ENCODE measurements at places on chromosomes 5 and 9. TPM values are rescaled to one million over a fixed set of nuclear protein-coding genes. Genes with fewer than 3 reads are reported as not detected.
A peak's percentile ranks its signal among the peaks of the same experiment; 100 is the strongest.

DNA sequence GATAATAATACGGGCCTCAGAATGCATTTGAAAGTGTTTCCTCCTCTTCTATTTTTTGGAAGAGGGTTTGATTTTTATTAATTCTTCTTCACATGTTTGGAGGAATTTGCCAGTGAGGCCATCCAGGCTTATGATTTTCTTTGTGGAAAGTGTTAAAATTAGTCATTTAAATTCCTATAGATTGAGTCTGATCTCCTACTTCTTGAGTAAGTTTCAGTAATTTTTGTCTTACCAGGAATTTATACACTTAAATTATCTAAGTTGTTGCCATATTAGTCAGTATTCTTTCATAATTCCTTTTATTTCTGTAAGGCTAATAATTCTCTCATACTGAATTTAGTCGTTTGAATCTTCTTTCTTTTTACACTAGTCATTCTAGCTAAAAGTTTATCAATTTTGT, 25.2 kb upstream of the HAPLN1 start:
- H3K4me1 ChIP-seq, result no peaks in the 10 kb centered on the region
- no peaks in the 10 kb centered on the region for H3K27me3 ChIP-seq
- H3K27ac ChIP-seq, result no peak overlapping the region

DNA sequence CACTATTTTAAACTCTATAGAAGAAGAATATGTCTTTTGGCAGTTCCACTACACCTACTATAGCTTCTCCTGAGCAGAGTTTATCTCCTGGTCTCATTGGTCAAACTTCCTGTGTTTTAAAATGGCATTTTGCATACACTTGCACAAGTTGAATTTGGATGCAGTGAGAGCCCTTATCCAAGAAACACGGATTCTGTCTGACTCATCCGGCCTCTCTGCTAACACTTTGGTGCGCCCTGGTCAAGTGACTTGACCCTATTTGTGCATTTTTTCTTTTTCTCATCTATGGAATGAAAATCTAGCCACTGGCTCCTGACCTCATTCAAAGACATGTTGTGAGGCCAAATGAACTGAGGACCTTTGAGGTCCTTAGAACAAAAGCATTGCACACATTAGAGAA, 20.0 kb downstream of the PIP5K1B start:
- no peaks in the 10 kb centered on the region for H3K27me3 ChIP-seq
- no peak overlapping the region for H3K27ac ChIP-seq
- DNase-seq, result no peak
- peaks cover 31% of the 10 kb centered on the region for H3K36me3 ChIP-seq

DNA sequence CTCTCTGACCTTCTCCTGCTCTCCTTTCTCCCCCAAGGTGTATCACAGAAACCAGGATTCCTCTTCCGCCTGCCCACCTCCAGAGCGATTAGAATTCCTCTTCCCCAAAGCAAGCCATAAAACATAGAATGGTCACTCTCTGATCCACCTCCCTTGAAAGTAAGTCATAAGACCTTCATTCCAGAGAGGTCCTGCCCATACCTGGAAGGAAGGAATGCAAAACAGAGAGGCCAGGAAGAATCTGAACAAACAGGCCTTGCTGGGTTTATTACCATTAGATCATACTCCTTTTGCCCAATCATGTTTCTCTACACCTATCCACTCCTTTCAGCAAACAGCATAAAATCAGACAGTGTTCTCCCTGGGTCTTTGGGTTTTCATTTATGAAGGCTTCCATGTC, 21.0 kb downstream of the CDKL3 start:
- H3K27ac ChIP-seq, result no peak overlapping the region
- H3K4me1 ChIP-seq, result peaks cover 6% of the 10 kb centered on the region
- peaks cover 2% of the 10 kb centered on the region for H3K27me3 ChIP-seq
- H3K36me3 ChIP-seq, result no peaks in the 10 kb centered on the region
- DNase-seq, result no peak

DNA sequence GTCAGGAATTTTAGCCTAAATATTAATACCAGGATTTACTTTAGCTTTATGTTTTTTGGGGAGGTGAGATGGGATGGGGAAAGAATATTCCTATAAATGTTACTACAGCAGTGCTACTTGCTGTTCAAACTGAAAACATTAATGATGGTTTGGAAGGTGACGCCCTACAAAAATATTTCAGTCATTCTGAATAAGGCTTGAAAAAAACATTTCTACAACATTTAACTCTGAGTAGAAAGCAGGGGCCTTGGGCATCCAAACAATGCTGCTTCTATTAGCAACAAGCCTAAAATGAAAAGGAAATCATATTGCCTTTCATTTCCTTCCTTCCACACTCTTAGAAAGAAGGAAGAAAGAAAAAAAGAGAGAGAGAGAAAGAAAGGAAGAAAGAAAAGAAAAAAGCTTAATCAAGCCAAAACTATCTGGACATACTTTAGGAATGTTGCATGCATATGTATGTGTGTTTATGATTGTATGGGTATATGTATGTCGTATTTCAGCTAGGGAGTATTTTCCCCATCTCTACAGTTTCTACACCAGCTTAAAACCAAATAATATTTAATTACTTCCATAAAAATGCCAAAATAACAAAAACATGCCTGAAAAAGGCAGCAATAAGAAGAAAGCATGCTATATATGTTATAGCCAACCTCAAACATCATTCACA, 16.3 kb upstream of the DAB2 start:
- no peak for DNase-seq
- H3K36me3 ChIP-seq, result no peaks in the 10 kb centered on the region
- H3K4me1 ChIP-seq, result no peaks in the 10 kb centered on the region
- no peak overlapping the region for H3K4me3 ChIP-seq
- H3K27me3 ChIP-seq, result peaks cover 2% of the 10 kb centered on the region

- H3K27me3 ChIP-seq, result peaks cover 6% of the 10 kb centered on the region
- no peaks in the 10 kb centered on the region for H3K4me1 ChIP-seq
- H3K36me3 ChIP-seq, result no peaks in the 10 kb centered on the region
- H3K4me3 ChIP-seq, result no peak overlapping the region
- H3K27ac ChIP-seq, result no peak overlapping the region
- DNase-seq, result no peak
Measured at GRCh38 chr5:14134771-14135170, 8.4 kb upstream of the TRIO start.

DNA sequence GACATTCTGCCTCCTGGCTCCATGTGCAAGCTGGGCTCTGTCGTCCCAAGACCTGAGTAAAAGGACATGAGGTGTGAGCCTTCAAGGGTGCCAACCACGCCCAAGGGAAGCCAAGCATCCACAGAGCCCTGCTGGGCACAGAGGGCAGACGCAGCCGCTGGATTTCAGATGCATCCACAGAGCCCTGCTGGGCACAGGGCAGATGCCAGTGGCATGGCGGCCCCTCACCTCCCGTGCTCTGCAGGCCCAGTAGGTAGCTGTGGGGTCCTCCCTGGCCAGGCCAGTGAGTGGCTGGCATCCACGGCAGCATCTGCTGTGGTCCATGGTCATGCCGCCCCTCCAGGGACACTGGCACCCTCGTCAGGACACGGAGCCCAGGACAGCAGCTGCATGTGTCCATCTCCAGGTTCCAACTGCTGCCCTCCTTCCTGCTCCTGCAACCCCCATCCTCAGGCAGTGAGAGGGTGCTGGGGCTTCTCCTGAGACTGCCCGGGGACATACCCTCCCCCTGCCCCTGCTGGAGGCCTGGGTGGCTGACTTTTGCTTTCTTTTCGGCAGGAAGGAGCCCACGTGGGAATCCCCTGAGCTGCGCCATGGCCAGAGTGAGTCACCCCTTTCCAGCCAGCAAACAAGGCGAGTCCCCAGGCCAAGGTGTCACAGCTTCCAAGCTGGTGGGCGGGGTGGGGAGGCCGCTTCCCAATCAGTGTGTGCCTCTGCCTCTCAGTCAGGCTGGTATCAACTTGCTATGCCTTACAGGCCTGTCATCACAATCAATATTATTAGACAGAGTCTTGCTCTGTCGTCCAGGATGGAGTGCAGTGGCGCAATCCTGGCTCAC, 4.0 kb upstream of the TRAF2 start:
- no peaks in the 10 kb centered on the region for H3K27me3 ChIP-seq
- DNase-seq, result peak; percentile 86
- peaks cover 18% of the 10 kb centered on the region for H3K36me3 ChIP-seq
- peak overlapping the region; percentile 77 for H3K4me3 ChIP-seq
- peak overlapping the region; percentile 94 for H3K27ac ChIP-seq

- no peaks in the 10 kb centered on the region for H3K27me3 ChIP-seq
- H3K36me3 ChIP-seq, result peaks cover 22% of the 10 kb centered on the region
- no peaks in the 10 kb centered on the region for H3K4me1 ChIP-seq
- no peak overlapping the region for H3K4me3 ChIP-seq
Measured at GRCh38 chr5:65699338-65699737, 22.6 kb downstream of the SGTB start.

DNA sequence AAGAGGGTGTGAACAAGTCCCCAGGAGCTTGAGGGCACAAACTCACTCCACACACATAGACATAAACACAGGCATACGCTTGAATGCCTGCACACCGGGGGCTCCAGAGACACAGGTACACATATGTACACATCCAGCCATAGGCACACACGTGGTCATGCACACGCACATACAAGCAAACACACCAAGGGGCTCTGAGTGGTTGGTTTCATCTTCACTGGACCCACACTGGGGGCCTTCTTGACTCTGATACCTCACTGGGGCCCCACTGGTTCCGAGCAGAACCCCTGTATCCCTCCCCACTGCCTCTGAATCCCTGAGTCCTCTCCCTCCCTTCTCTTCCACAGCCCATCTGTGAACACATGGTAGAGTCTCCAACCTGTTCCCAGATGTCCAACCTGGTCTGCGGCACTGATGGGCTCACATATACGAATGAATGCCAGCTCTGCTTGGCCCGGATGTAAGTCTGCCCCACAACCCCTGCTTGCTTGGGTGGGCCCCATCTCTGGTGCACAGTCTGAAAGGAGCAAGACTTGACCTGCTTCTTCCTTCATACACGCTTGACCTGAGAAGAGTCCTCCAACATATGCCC, 6.4 kb downstream of the SPINK4 start:
- DNase-seq, result no peak
- no peaks in the 10 kb centered on the region for H3K4me1 ChIP-seq
- no peak overlapping the region for H3K4me3 ChIP-seq
- H3K27me3 ChIP-seq, result no peaks in the 10 kb centered on the region

DNA sequence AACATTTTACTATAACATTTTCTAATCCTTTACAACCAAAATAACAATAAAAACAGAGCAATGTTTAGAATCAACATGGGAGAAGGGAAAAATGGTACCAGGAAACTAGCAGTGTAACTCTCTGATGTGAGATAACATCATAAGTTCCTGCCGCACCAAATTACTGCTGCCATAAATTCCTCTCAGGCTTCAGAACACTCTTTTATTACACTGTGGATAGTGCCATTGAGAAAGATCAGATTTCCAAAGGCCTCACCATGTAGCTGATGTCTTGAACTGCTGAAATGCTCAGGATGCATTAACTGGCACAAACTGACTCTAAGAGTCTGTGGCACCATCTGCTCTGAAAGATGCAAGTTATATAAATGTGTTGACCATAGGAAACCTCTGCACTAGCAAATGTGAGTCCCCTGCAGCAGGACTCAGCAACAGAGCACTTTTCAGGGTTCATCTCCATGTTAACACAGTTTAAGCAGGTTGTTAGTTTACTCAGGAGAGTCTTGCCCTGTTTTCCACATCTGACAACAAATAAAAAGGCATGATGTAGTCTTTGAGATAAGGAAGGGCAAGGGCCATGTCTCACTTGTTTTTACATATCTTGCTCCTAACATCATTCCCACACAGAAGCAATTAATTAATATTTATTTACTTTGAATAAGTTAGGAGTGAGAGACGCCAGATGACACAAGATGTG, 218.1 kb downstream of the CETN3 start:
- no peaks in the 10 kb centered on the region for H3K4me1 ChIP-seq
- H3K4me3 ChIP-seq, result no peak overlapping the region
- H3K27ac ChIP-seq, result no peak overlapping the region
- H3K36me3 ChIP-seq, result no peaks in the 10 kb centered on the region

SLC36A2 gene
- total RNA-seq, result not detected

DNA sequence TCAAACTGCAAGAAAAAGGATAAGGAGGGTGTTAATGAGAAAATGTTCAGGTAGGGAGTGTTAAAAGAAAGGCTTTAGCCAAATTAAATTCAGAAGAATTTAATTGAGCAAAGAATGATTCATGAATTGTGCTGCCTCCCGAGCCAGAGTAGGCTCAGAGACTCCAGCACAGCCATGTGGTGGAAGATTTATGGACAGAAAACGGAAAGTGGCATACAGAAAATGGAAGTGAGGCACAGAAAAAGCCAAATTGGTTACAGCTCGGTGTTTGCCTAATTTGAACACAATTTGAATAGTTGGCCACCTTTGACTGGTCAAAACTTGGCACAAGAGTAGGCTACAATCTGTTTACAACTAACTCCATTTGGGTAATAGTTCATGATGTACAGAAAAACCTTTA, 9.6 kb upstream of the SLC30A5 start:
- no peak overlapping the region for H3K27ac ChIP-seq
- no peak overlapping the region for H3K4me3 ChIP-seq
- no peak for DNase-seq
- H3K36me3 ChIP-seq, result no peaks in the 10 kb centered on the region

GRCh38 chr5:77924081-77924480, 147.9 kb upstream of the TBCA start:
- no peak overlapping the region for H3K4me3 ChIP-seq
- no peak overlapping the region for H3K27ac ChIP-seq
- peaks cover 6% of the 10 kb centered on the region for H3K27me3 ChIP-seq
- H3K4me1 ChIP-seq, result no peaks in the 10 kb centered on the region

- no peaks in the 10 kb centered on the region for H3K4me1 ChIP-seq
- H3K27ac ChIP-seq, result no peak overlapping the region
- H3K27me3 ChIP-seq, result no peaks in the 10 kb centered on the region
- DNase-seq, result no peak
- H3K36me3 ChIP-seq, result no peaks in the 10 kb centered on the region
- no peak overlapping the region for H3K4me3 ChIP-seq
Measured at GRCh38 chr9:28234894-28235277, 661.6 kb upstream of the C9orf72 start.

PCDHB16 gene
- total RNA-seq, result not detected

SPINK4 gene
- not detected for total RNA-seq

DNA sequence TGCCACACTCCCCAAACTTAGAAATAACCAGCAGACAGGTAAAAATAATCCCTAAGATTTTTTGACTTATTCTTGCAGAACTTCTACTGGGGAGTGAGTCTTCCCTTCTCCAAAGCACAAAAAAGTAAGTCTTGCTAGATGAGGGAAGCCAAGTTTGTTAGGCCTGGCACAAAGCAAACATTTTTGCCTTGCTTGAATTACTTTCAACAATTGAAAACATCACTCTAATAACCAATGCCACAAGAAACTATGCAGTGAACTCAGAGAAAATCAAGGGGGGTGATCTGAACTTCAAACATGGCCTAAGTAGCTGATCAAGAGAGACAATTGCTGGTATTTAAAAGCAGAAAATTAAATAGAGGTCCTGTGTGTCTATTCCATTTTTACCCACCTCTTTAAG, 123.6 kb upstream of the SLC1A3 start:
- no peak for DNase-seq
- no peaks in the 10 kb centered on the region for H3K4me1 ChIP-seq
- no peak overlapping the region for H3K4me3 ChIP-seq

ABO gene
- 0.14 TPM for total RNA-seq

MAPKAP1 gene
- total RNA-seq, result 83.8 TPM

- no peak for DNase-seq
- no peak overlapping the region for H3K27ac ChIP-seq
- H3K4me3 ChIP-seq, result no peak overlapping the region
- no peaks in the 10 kb centered on the region for H3K27me3 ChIP-seq
- peaks cover 19% of the 10 kb centered on the region for H3K4me1 ChIP-seq
Measured at GRCh38 chr9:36930941-36931340, 103.1 kb downstream of the PAX5 start.

GRCh38 chr9:4020755-4021296, 279.0 kb downstream of the GLIS3 start:
- H3K4me3 ChIP-seq, result no peak overlapping the region
- DNase-seq, result peak; percentile 20
- no peaks in the 10 kb centered on the region for H3K27me3 ChIP-seq
- peaks cover 8% of the 10 kb centered on the region for H3K4me1 ChIP-seq

Measured in activated T-helper 2 cell treated with anti-CD3 and anti-CD28 coated beads, Interferon-gamma antibody, Interleukin-2, Interleukin-4, amounts not matched to agents 10 μg/mL and 5 μg/mL and 100 μg/mL, durations not matched to agents 14 hours and 24 hours and 36 hours (primary cell).